Inflammatory macrophage treated with lipopolysaccharide for 1 hour (primary cell): ENCODE measurements at places on chromosomes 12 and 14.

DNA sequence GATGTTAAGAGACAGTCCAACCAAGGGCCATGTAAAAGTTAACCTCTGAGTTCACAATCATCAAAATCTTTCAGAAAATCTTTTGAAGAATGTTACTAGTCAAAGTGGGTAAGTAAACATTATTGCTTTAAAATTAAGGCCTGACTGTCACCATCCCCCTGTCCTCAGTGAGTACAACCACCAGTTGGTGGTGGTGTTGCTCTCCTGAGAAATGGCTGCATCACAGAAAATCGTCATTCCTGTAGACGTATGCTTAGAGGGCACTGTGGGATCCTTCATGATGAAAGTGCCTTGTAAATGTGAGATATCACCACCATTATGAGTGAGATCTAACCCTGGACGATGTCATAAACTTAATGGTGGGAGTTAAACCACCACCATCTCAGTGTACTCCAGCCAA, 451.2 kb downstream of the RPS29 start:
- DNase-seq, result no peak

DNA sequence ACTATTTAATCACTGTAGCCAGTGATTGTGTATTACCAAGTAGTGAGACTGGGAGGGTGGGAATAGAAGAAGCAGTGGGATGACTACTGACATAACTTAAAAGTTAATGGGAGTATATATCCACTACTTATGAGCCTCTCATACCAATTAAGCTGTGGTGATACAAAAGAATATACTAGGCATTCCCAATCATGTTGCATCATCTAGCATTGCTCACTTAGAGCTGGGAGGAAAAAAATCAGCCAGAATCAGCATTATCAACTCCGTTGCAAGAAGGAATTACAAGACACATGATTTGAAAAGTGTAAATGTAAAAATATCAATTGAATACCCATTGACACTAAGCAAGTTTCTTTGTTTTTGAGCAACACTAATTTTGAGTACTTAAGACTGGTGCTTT, 745 bp upstream of the PPP1R36 start:
- DNase-seq, result no peak

GRCh38 chr14:105018414-105018813, 2.5 kb downstream of the CDCA4 start:
- DNase-seq, result no peak

DNA sequence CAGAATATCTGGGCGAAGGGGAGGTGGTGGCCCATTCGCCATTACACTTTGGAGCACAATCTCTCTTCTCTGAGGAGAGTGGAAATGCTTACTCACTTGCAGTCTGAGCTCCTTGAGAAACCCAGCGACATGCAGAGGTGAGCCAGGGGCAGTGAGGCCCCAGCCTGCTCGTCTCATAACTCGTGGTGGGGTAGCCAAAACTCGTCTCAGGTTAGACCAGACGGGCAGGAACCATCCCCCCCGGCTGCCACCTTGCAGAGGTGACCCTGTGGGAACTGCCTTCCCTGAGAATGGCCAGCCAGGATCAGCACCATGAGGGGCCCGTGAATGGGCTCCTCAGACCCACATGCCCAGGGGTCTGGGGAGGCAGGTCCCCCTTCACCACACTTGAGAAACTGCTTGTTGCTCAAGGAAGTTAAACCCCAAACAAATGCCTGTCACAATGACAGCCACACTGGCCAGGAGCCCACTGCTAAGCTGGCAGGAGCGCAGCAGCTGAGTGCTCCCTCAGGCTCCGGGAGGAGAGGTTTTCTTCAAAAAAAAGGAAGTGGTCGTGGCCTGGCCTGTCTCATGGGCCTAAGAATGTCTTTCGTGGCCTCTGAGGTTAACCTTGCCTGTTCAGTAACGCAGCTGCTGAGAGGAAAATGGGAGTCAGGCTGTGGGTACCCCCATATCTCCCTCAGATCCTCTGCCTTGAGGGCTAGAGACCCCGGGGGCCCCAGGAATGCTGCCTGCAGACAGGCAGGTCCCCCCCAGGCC, 9.2 kb upstream of the ALDH2 start:
- DNase-seq, result peak; percentile 42

DNA sequence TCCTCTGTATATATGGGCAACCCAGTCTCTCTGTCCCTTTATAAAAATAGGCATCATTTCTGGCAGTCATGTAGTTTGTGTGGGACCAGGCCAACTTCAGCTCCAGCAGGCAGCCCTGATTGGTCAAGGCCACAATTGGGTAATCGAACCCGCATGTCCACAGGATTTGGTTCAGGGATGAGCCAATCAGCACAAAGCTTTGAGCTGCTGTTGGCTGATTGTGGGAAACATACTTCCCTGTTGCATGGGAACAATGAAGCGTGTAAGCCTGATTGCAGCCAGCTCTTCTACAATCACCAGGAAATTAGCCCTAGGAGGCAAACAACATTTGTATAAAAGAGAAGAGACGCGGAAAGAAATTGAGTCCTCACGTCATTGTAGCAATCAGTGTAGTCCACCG, 328.6 kb downstream of the PCNX1 start:
- DNase-seq, result peak; percentile 71

- no peak for DNase-seq
Measured at GRCh38 chr12:9910716-9911421, 21.3 kb downstream of the CLEC2A start.

DNA sequence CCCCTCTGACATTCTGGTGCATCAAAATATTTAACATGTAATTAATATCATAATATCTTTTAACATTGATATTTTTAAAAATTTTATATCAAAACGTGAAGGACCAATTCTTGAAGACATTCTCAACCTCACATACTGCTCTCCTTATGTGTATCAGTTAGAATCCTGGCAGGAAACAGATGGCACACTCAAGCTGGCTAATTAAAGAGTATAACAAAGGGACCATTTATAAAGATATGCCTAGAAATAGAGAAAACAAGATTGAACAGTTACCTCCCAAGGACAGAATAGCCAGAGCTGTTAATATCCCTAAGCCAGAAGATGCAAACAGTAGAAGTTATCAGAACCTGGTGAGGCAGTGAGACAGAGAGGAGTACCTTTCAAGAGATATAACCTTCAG, 368.7 kb downstream of the NELL2 start:
- no peak for DNase-seq

- DNase-seq, result no peak
Measured at GRCh38 chr14:88947646-88948598, 123.5 kb downstream of the TTC8 start.

GRCh38 chr14:85948153-85948552, 418.2 kb downstream of the FLRT2 start:
- DNase-seq, result peak; percentile 58

DNA sequence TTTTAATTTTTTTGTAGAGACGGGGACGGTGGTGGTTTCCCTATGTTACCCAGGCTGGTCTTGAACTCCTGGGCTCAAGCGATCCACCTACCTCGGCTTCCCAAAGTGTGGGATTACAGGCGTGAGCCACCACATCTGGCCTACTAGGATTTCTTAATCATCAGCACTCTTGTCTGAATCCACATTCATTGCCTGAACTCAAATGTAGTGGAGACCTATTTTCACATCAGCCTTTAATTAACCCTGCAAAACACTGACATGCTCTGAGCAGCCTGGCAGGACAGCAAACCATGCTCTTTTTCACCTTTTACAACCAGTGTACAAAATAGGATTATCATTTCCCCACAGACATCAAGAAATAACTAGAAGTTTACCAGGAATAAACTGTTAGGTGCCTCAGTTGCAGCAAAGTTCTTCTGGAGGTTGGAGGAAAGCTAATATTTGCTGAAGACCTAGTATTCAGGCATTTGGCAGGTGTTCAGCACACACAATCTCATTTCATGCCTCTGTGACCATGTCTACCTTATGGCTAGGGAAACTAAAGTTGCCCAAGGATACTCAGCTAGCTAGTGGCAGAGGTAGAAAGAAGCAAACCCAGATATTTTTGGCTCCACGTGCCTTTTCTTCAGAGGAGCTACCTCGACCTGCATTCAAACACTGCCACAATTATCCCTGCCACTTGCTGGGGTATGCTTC, 37.7 kb downstream of the CFL2 start:
- no peak for DNase-seq

DNA sequence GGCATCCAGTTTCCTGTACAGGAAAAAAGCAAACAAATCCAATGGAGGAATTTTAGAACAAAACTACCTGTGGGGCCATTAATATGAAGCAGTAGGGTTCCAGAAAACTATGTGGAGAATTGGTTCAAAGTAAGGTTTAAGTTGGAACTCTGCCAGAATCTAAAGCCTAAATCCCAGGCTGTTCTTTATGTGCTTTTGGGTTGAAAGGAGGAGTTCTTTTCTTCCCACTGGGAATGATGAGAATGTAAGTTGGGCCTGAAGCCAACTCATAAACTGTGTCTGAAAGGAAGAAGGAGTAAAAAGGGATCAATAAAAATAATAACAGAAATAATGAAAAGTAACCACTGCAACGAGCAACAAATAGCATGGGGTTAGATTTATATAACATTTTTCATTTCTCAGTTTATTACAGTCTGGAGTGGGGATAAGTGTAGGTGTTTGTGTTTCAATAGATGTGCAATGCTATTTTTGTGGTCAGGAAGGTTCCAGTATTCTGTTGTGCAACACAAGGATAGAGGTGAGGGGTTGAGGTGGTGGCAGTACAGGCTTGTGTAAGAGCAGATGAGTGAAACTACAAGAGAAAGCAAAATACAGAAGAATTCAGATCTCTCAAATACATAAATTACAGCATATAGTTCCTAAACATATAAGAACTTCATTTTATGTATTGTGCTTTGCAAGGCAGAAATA, 373.6 kb downstream of the EMP1 start:
- DNase-seq, result no peak

GRCh38 chr14:60684203-60684602, 34.9 kb upstream of the SIX1 start:
- no peak for DNase-seq

GRCh38 chr14:35385042-35385839, 19.3 kb downstream of the NFKBIA start:
- no peak for DNase-seq

- DNase-seq, result no peak
Measured at GRCh38 chr12:108065069-108065468, 64.0 kb upstream of the WSCD2 start.

DNA sequence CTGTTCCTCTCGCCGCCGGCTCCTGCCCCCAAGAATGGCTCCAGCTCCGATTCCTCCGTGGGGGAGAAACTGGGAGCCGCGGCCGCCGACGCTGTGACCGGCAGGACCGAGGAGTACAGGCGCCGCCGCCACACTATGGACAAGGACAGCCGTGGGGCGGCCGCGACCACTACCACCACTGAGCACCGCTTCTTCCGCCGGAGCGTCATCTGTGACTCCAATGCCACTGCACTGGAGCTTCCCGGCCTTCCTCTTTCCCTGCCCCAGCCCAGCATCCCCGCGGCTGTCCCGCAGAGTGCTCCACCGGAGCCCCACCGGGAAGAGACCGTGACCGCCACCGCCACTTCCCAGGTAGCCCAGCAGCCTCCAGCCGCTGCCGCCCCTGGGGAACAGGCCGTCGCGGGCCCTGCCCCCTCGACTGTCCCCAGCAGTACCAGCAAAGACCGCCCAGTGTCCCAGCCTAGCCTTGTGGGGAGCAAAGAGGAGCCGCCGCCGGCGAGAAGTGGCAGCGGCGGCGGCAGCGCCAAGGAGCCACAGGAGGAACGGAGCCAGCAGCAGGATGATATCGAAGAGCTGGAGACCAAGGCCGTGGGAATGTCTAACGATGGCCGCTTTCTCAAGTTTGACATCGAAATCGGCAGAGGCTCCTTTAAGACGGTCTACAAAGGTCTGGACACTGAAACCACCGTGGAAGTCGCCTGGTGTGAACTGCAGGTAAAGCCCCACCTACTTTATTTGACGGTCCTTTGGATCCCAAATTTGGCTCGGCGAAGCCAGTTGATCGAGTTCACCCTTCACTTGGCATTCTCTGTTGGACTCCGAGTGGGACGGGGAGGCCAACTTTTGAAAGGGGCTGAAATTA, 1.5 kb downstream of the WNK1 start:
- peak; percentile 31 for DNase-seq

GRCh38 chr12:83904175-83904574, 1008.4 kb downstream of the SLC6A15 start:
- DNase-seq, result no peak

GRCh38 chr12:19203539-19204506, 74.3 kb downstream of the PLEKHA5 start:
- DNase-seq, result no peak

- DNase-seq, result no peak
Measured at GRCh38 chr14:48690349-48690748, 895.8 kb downstream of the RPS29 start.

- DNase-seq, result no peak
Measured at GRCh38 chr12:62598846-62599245, 132.2 kb downstream of the MON2 start.

GRCh38 chr14:31842899-31843298, 234.2 kb upstream of the ARHGAP5 start:
- no peak for DNase-seq

DNA sequence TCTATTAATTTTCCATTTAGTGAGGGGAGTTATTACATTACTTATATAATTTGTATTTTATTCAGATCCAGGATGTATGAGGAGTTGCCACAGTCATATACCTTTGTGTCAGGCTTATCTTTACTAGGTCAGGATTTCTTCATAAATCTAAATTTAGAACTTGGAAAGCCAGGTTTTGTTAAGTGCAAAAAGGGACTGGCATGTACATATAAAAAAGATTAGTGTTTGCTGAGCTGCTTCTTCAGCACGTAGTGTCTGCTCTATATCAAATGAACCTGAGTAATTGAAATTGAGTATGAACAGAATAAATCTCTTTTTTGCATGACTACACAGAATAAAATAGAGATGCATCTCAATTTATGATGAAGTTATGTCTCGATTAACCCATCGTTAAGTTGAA, 157.4 kb downstream of the NUBPL start:
- DNase-seq, result no peak

DNA sequence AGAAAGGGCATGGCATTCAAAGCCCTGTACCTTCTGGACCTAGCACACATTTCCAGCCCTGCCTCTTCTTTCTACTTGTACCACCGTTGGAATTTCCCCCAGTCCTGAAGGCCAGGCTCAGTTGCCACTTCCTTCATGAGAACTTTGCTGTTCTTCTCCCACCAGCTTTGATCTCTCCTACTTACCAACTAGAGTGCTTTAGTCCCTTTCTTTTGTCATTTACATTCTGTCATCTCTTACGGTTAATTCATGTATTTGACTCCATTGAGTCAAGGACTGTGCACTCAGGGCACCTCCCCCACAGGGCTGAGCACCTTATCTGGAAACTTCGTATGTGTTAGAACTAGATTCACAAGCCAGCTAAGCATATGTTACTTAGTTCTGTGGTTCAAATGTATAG, 26.3 kb downstream of the BICDL1 start:
- no peak for DNase-seq

- no peak for DNase-seq
Measured at GRCh38 chr14:99156090-99156425, 115.9 kb downstream of the BCL11B start.
